Vagina (tissue), 2 donors: ENCODE measurements at places on chromosomes 2 and 18. TPM values are rescaled to one million over a fixed set of nuclear protein-coding genes. Genes with fewer than 3 reads are reported as not detected.

The SKOR2 gene
- not detected for total RNA-seq

DNA sequence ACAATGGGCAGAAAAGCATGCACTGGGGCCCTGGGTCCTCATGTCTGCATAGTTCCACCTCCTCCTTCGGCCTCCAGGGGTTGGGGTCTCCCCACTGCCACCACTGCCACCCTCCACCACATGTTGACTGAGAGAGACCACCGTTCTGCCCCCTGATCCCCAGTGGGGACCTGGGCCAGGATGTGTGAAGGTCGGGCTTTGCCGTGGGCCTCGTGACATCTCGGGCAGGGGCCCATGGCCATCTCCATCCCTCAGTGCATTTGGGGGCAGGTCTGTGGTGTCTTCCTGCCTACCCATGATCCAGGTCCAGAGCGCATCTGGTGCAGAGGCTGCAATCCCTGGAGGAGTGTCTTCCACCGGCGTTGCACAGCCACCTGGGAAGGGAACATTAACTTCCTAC is 166.8 kb upstream of the POU3F3 start:
- DNase-seq = no peak

GRCh38 chr18:66560094-66560493 is 43.8 kb downstream of the CDH19 start:
- DNase-seq = no peak

- DNase-seq = no peak
Measured at GRCh38 chr2:161988589-161988988, 85.4 kb downstream of the DPP4 start.
